NCI-H446 treated with DMSO at 0.1 percent for 48 hours (cell line): ENCODE measurements at places on chromosomes 6 and 20.

GRCh38 chr6:129507846-129508245 is 202.1 kb downstream of the ARHGAP18 start:
- DNase-seq, result no peak

DNA sequence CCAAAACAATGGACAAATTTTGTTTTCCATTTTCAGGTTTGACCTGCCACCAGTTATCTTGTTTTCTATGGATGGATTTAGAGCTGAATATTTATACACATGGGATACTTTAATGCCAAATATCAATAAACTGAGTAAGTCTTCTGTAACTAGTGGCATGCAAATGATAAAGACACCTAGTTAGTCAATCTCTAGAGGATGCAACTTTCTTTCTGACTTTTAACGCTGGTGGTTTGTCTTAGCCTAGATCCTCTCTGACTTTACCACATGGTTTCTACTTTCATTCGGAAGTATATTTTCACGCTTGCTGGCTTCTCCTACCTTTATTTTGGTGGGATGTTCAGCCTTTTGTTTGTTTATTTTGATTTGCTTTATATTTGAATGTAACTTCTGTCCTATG is 21.2 kb downstream of the ENPP3 start:
- DNase-seq, result no peak

DNA sequence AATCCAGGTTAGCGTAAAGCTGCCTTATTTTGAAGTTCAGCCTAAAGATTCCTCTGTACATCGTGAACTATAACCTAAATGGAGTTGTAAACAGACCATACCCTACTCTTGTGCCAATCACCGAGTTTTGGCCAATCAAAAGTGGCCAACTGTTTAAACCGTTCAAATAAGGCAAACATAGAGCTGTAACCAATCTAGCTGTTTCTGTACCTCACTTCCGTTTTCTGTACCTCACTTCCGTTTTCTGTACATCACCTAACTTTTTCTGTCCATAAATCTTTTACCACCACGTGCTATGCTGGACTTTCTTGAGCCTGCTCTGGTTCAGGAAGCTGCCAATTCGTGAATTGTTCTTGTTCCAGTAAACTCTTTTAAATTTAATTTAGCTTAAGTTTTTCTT is 39.7 kb downstream of the LBP start:
- DNase-seq, result no peak

DNA sequence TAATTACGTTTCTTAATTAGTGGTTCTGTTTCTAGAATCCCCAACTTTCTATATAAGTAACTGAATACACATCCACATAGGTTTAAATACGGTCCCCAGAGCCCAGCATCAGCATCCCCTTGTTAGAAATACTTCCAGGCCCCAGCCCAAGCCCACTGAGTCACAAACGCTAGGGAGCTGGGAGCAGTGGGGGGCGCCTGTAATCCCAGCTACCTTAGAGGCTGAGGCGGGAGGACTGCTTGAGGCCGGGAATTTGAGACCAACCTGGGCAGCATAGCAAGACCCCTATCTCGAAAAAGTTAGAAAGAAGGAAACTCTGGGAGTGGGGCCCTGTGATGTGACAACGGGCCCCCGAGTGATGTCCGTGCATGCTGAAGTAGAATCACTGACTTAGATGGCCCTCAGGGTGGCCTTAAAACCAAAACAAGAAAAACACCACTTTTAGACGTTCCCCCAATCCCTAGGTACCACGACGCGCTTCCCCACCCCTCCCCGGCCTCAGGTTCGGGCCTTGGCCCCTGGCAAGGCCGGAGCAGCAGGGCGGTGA is 1.3 kb upstream of the PPP1R3G start:
- DNase-seq, result no peak

- DNase-seq, result no peak
Measured at GRCh38 chr20:22438926-22439325, 145.4 kb downstream of the FOXA2 start.

GRCh38 chr20:20452254-20452676 is 84.4 kb downstream of the INSM1 start:
- DNase-seq, result peak; percentile 99

DNA sequence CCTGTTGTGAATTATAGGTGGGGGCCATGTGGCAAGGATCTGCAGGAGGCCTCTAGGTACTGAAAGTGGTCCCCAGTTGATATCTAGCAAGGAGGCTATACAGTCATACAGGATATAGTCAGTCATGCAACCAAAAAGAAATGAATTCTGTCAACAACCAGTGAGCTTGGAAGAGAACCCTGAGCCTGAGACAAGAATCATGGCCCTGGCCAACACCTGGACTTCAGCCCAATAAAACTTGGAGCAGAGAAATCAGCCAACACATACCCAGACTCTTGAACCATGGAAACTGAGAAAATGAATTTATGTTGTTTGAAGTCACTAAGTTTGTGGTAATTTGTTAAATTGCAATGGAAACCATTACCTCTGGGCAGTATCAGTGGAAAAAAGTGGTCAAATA is 370.2 kb downstream of the KIF16B start:
- DNase-seq, result peak; percentile 67

- DNase-seq, result no peak
Measured at GRCh38 chr6:149182262-149182661, 135.2 kb upstream of the TAB2 start.

GRCh38 chr20:31667315-31668285 is 29.9 kb downstream of the COX4I2 start:
- DNase-seq, result no peak

GRCh38 chr20:24382331-24382730 is 87.1 kb upstream of the SYNDIG1 start:
- peak; percentile 54 for DNase-seq
